ENCODE measurements at places on chromosomes 11 and 22. TPM values are rescaled to one million over a fixed set of nuclear protein-coding genes. Genes with fewer than 3 reads are reported as not detected.

Gene FOLH1
- 2.2 TPM for total RNA-seq

Gene ARHGAP42
- 18.1 TPM for total RNA-seq

Gene OR5A1
- not detected for total RNA-seq

Gene MS4A6A
- total RNA-seq, result 11.7 TPM
